Mesendoderm (in vitro differentiated cells): ENCODE measurements at places on chromosomes 5 and 9.

- no peak for DNase-seq
Measured at GRCh38 chr5:144028636-144029035, 141.8 kb downstream of the YIPF5 start.

DNA sequence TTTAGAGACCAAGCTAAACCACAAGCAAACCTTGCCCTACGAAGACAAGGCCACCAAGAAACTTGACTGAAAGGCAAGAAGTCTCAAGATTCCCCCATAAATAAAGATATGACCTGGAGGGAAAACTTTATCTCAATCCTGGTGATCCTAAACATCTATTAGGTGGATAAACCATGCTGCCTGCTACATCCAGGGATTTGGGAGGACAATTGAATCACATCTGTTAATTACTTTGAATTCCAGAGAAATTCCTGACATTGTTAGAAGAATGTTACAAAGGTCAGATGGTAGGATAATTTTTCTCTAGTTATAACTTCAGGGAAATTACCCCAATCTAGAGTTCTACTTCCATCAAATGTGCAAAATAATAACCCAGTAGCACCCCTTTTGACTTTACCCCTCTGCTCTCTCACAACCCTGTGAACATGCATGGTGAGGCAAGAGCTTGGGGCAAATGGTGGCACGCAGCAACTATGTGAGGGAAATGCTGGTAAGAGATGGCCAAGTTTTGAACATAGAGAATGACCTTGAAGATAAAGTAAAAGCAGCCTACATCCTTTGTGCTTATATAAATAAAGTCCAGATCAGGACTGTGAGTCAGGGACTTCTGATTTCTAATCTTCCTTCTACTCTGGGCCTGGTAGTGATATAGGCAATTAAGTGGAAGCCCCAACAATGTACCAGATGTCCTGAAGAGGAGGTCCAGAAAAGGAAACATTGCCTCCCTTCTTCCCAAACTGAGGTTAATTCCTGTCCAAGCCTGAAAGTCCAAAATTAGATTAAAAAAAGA lies 57.1 kb upstream of the PTGER4 start:
- DNase-seq: peak; percentile 73

- peak; percentile 83 for DNase-seq
Measured at GRCh38 chr5:23506329-23507236, 826 bp upstream of the PRDM9 start.

DNA sequence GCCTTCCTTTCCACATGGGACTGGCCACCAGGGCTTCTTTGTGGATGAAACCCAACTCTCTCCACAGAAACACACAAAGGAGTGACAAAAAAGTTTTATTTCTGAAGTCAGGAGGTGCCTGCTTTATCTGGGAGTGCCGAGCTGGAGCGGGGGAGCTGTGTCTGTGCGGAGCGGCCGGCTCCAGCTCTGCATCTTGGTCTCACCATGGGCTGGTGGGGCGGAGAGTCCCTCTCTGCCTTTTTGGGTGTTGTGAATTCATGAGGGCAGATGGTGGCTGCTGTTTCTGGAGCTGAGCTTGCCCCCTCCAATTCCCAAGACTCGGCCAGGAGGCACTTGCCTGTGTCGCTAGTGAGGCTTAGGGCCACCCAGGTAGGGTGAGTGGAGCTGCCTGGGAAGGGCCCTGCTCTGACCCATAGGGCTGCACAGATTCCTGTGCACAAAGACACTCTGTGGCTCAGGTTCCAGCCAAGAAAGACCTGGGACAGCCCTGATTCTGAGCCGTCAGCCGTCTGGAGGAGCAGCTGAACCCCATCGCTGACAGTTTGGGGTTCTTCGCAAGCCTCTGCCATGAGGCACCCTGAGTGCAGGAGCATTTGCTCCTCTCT lies 1.4 kb downstream of the DBH start:
- no peak for DNase-seq

- no peak for DNase-seq
Measured at GRCh38 chr5:113161806-113162205, 185.2 kb downstream of the DCP2 start.

DNA sequence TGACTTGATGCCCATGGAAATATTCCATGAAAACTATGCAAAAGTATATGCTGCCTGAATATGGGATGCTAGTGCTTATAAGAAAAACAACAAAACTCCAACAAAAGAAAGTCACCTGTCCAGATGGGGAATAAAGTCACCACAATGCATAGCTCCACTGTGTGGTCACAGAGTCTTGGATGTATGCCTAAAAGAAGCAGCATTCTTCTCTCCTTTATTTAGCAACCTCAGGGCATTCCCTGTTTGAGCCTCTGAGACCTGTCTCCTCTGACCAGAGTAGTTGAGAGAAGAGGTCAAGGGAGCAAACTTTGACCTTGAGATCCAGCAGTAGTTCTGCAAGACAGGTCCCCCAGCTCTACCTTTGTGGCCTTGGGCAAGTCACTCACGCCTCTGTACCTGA lies 287.5 kb downstream of the MED10 start:
- no peak for DNase-seq

DNA sequence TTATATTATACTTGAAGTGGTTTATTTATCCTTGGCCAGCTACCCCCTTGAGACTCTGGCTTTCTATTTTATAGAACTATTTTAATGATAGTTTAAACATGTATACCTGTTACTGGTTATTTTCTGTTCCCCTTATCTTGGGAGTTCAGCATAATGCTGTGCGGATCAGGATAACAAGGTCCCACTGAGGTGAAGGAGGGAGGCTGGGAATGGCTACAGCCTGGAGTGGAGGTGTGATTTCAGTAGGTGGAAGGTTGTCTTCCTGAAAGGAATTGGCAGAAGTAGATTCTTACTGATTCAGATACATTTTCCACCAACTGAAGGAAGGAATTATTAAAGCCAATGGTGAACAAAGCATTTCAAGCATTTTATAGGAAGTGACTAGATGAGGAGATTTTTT lies 38.9 kb downstream of the PAM start:
- DNase-seq: peak; percentile 51

DNA sequence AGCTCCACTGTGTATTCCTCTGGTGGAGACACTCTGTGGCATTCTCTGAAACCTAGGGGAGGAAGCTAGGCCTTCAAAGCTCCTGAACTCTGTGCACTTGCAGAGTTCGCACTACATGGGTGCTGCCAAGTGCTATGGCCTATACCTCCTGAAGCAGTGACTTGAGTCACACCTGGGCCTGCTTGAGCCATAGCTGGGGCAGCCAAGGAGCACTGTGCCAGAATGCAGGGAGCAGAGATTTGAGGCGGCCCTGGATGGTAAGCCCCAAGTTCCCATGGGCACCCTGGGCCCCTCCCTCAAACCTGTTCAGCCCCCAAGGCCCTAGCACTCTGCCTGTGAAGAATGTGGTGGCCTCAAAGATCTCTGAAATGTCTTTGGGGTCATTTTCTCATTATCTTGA lies 212.9 kb downstream of the SPATA31A6 start:
- no peak for DNase-seq

GRCh38 chr9:77953590-77953989 lies 78.0 kb downstream of the GNAQ start:
- no peak for DNase-seq

GRCh38 chr5:10678244-10678643 lies 82.8 kb downstream of the DAP start:
- DNase-seq: no peak

DNA sequence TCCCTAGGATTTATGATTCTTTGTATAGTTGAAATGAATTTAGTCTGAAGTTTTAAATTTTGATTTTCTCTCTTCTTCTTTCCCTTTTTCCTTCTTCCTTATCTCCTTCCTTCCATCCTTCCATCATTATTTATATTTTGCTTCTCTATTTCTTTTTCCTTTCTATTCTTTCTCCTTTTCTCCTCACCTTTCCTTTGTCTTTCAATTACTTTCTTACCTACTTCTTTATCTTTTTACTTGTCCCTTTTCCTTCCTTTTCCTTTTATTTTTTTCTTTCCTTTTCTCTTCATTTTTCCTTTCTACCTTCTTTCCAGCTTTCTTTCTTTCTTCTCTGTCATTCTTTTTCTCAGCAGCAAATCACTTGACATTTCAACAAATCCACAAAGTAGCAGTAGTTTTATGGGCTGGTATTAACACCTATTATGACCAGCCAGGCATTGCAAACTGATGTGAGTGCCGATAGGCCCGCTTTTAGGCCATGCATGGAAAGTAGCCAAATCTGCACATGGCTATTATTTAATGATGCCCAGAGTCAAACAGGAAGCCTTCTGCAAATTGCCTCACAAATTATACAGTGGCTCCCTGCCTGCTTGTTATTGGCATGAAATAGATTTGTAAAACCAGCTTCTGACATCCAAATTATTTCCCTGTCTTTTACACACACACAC lies 37.1 kb upstream of the NR3C1 start:
- no peak for DNase-seq

GRCh38 chr9:136348691-136349090 lies 14.9 kb downstream of the DNLZ start:
- no peak for DNase-seq

DNA sequence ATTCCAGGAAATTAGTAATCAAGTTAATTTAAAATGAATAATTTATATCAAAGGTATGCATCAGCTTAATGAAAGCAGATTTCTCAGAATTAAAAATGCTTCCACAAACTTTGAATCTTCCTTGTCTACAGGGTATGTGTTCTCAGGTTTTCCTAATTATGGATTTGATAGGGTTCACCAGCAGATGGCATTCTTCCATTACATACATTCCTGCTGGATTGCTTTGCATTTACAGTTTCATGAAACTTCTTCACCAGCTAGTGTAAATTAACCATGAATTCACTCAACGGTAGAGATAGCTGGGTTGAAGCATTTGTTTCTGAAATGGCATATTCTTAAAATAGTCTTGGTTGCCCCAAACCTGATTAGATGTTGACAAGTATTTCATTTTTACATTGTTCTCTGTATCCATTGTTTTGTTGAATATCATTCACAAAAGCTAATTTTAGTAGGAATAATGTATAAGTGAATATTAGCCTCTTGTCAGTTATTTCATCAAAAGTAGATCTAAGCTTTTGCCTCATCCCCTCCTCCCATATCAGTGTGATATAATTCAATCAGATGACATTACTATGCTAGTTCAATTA lies 68.7 kb upstream of the WDR41 start:
- DNase-seq: peak; percentile 62

DNA sequence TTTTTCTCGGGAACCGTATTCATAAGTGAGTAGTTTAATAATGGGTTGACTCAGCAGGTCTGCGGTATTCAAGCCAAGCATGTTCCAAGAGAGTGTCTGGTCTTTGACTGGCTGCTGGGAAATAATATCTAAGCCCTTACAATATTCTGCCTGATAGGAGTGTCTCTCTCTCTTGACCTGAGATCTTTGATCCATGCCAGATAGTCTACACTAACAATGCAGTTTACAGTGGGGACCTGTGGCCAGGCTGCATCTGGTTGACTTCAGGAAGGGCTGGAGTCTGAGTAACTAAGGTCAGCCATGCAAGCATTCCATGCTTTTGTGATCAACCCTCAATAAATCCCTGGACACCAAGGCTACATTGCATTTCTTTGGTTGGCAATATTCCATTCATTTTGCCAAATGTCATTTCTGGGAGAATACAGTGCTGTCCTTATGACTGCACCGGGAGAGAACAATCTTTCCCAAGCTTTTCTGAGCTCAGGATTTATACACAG lies 195.5 kb downstream of the SEMA5A start:
- no peak for DNase-seq

DNA sequence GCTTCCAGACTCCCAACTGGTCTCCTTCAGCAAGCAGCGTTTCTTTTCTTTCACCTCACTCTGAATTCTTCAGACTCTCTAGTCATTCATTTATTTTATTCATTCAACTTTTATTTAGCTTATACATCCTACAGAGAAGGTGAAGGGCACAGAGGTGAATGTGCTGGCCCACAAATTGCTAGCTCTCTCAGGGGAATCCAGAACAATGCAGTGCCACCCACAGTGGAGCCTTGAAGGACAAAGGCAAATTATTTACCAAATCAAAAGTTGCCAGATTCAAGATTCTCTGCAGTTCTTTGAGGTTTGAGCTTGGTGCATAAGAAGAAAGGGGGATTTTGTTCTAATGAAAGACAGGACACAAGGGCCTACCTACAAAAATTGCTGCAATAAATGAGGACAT lies 29.7 kb downstream of the GRIA1 start:
- no peak for DNase-seq

- no peak for DNase-seq
Measured at GRCh38 chr9:125659201-125659840, 47.7 kb downstream of the MAPKAP1 start.

- DNase-seq: peak; percentile 85
Measured at GRCh38 chr5:74017786-74018211, 391.8 kb downstream of the ARHGEF28 start.

DNA sequence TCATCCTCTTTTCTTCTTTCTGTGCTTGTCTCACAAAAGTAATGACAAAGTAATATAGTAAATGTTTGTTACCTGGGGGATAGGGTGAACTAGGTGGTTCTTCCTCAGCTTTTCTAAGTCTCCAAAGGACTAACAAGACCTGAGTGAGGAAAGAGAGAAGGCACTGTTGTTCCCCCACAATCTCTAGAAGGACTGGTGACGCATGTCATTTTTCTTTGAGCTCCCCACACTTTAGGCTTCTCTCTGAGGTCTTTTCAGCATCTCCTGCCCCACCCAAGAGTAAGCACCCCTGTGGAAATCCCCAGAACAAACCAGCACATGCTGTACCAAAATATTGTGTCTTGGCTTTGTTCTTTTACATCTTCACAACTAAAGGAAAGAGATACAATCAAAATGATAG lies 2.4 kb upstream of the IL7R start:
- DNase-seq: no peak

- DNase-seq: no peak
Measured at GRCh38 chr9:136054798-136055714, 40.0 kb downstream of the NACC2 start.
